Activated T-helper 1 cell treated with anti-CD3 and anti-CD28 coated beads, Interleukin-12 subunit alpha, Interleukin-12 subunit beta, Interleukin-2, Interleukin-4 antibody, amounts not matched to agents 30 ng/mL and 10 ng/mL and 1 ng/mL, durations not matched to agents 14 hours and 24 hours and 36 hours (primary cell): ENCODE measurements at places on chromosomes 2 and 18. TPM values are rescaled to one million over a fixed set of nuclear protein-coding genes. Genes with fewer than 3 reads are reported as not detected.

- no peak for DNase-seq
- H3K4me3 ChIP-seq = no peak overlapping the region
- H3K36me3 ChIP-seq = no peaks in the 10 kb centered on the region
- H3K27me3 ChIP-seq = peaks cover 2% of the 10 kb centered on the region
- H3K4me1 ChIP-seq = no peaks in the 10 kb centered on the region
Measured at GRCh38 chr2:158095912-158096311, 5.8 kb upstream of the UPP2 start.

- H3K27me3 ChIP-seq = no peaks in the 10 kb centered on the region
- no peaks in the 10 kb centered on the region for H3K36me3 ChIP-seq
- no peak overlapping the region for H3K4me3 ChIP-seq
- no peak for DNase-seq
Measured at GRCh38 chr2:34656632-34657031, 1057.5 kb upstream of the FAM98A start.

The CDCA7 gene
- 112 and 115 TPM in 2 replicates for total RNA-seq

The PSTPIP2 gene
- total RNA-seq = 19.2 and 23.6 TPM in 2 replicates

The SRD5A2 gene
- total RNA-seq = not detected in 2 replicates
